NCI-H774 (cell line): ENCODE measurements at places on chromosomes 12 and 14.

GRCh38 chr14:26719514-26719913, 121.7 kb upstream of the NOVA1 start:
- DNase-seq, result no peak

- no peak for DNase-seq
Measured at GRCh38 chr12:11876307-11876706, 194.4 kb upstream of the BCL2L14 start.

DNA sequence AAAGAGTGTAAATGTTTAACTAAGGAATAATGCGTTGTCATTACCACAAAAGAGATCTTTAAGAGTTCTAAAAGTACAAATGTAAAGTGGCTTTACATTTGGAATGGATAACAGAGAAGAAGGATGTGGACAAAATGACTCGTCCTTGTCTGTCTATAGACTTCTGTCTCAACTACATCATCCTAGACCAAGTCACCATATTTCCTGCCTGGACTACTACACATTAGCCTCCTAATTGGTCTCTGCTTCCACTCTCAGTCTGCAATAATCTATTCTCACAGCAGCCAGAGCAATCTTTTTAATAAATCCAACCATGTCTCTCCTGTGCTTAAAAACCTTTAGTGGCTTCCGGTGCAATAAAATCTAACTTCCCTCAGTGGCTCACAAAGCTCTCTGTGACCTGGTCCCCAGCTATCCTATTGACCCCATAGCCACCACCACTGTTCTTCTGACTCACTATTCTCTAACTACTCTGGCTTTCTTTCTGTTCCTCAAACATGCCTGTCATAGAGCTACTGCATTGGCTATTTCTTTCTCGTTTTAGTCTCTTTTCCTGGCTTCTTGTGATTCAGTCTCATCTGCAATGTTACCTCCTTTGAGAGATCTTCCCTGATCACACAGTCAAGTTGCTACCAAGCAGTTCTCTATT, 91.1 kb downstream of the MYF5 start:
- no peak for DNase-seq

GRCh38 chr14:27995691-27996090, 770.9 kb upstream of the FOXG1 start:
- peak; percentile 91 for DNase-seq

- no peak for DNase-seq
Measured at GRCh38 chr14:77872983-77873382, 73.1 kb downstream of the ADCK1 start.

DNA sequence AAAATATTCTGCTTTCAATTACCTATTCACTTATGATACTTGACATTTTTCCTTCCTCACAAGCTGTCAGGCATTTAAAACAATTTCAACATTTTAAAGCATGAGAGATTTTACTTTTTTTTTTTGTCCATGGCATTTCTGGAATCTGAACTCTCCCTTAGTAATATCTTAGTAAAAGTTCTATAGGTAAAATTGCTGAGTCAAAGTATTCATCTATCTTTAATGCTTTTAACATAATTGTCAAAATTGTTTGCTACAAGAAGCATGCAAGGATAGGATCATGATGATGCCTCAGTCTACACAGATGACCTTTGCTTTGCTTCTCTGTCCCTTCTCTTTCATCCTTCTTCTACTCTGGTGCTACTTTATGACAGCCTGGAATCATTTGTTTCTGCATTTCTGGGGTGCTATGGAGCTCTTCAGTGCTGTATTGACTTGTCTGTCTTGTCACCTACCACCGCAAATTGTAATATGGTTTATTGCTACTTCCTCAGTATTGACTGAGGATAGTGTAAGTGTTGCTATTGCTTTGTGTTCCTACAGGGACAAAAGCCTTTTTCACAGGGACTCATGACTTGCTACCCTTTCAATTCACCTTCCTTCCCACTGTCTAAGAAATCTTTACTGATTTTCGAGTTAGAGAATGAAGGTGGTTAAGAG, 589.8 kb upstream of the ATP2B1 start:
- no peak for DNase-seq

DNA sequence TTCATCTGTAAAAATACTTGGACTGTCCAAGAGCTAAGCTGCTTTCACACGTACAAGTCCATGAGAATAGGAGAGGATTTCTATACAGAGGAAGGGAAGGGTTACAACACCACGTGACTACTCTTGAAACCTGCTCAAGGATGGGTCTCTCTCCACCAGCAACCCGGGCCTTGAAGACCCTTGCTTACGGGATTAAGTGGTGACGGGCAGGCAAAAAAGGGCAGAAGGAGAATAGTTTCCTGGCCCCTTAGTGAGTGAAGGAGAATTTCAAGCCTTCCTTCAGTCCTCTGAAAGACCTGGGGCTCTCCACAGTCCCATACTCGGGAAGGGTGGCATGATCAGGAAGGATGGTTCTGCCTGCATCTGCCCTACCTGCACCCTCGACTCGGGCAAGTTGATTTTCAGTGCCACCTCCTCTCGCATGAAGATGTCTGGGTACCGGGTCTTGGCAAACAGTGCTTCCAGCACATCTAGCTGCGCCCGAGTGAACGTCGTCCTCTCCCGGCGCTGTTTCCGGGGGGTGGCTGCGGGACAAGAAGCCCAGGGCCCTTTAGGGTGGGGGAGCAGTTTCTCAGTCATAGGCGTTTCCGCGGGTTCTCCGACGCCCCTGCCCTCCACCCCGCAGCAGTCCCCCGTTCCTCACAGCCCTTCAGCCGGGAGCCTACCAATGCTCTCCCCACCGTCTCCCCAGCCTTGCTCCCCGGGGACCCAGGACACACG, 6.3 kb downstream of the OTX2 start:
- no peak for DNase-seq

GRCh38 chr12:30696486-30696885, 817 bp upstream of the IPO8 start:
- no peak for DNase-seq

GRCh38 chr12:108875682-108876361, 4.1 kb upstream of the DAO start:
- no peak for DNase-seq

DNA sequence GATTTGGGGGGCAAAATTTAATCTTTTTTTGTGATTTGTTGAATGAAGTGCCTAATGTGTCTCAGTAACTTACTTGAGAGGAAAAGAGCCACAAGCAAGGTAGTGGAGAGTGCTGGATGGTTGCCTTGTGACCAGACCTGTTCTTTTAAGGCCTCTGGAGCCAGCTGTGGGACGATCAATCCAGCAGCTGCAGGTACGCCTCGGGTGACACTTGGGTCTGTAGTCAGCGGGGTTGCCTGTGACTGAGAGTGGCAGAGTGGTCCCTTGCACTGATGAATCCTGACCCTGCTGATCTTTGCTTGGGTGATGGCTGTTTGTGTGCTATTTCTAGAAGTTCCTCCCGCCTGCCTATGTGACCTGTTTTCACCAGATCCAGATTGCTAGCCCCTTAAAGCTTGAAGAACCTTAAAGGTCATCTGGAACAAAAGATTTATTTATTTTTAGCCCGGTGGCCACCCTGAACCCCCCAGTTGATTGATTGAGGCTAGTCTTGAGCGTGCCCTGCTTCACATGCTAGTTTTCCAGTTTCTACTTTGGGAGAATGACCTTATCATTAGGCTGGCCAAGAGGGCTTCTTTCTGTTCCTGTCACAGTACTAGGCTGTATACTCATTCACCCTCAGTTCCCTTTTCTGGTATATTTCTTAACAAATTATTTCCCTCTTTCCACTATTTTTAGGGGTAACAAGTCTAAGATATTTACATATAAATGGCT, 23.2 kb downstream of the PRKCH start:
- DNase-seq, result no peak

DNA sequence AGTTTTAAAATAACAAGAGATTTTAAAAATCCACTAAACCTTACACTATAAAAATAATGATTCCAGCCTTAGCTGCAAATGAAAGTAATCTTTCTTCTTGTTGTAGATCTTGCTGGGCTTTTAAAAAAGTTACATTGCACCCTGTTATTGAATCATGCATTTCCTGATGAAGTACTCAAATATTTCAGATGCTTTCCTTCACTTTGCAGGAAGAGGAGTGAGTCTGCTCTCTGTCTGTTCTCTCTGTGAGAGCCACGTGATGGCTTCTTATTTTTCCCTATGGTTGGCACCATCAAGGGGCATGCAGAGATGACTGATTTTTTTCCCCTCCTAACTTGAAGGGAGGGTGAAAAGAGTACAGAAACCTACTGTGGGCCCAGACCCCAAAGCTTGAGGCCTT, 262.7 kb downstream of the ATP23 start:
- DNase-seq, result no peak

DNA sequence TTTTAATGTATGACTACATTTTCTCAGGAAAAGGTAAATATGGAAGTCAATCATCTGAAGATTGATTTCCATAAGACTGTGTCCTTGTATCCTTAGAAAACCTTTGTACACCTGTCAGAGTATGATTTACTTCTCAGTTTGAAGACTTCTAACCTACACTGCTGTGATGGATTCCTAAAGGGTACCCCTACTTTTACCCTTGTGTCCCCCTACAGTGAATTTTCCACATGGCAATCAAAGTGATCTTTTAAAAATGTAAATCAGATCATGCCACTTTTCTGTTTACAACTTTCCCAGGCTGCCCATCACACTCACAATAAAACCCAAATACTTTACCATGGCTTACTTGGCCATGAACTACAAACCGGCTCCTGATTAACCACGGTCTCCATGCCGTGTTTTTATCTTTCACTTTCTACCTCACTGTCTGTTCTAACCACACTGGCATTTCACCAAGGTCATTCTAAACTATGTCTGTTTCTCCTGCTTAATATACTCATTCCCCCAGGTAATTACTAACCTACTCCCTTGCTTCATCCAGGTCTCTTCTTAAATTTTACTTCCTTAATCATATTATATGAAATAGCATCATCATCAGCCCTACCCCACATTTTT, 8.1 kb downstream of the DNAI7 start:
- no peak for DNase-seq

DNA sequence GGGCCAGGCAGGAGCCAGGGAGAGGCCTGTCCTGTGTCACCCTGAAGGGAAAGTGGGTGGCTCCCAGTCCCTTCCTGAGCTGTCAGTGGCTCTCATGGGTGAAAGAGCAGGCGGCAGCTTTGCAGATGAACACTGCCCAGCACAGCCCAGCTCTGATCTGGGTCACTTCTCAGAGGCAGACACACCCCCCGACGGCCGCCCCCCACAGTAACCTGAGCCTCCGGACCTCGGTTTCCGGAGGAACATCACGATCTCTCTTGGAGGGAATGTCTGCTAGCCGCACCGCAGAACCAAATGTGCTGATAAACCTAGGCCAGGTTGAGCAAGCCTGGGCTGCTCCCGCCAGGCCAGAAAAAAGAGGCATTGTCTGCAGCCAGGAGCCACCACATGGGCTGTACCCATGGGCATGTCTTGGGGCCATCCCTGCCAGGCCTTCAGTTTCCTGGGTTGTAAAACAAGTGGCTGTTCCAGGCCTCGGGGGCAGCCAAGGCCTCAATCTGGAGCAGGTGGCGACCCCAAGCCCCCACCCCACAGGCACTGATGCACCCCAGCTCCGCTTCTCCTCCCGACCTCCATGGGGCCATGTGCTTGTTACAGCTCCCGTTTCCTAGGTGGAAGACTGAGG, 57.6 kb downstream of the NCOR2 start:
- no peak for DNase-seq

DNA sequence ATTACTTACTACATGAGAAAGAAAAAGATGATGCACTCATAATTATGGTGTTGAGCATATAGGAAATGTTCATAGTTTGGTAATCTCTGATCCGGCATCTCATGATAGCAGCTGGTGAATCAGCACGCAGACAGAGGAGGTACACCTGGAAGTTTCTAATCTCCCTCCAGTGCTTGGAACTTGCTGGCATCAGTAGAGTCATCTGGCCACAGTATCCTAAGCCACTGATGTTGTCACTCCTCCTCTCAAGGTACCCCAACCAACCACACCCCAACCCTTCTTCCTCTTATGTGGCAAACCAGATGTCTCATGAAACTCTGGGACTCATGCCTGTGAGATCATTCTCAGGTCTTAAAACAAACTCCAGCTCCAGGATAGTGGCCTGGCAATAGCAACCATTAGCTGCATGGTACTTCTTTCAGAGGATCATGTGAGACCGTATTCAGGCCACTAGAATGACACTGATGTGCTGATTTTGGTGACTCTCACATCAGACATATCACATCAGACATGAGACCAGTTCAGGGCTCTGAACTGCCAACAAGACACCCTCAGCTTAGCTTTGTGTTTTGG, 143.0 kb downstream of the RASSF9 start:
- DNase-seq, result no peak

- peak; percentile 28 for DNase-seq
Measured at GRCh38 chr12:63098851-63099250, 52.1 kb downstream of the AVPR1A start.

DNA sequence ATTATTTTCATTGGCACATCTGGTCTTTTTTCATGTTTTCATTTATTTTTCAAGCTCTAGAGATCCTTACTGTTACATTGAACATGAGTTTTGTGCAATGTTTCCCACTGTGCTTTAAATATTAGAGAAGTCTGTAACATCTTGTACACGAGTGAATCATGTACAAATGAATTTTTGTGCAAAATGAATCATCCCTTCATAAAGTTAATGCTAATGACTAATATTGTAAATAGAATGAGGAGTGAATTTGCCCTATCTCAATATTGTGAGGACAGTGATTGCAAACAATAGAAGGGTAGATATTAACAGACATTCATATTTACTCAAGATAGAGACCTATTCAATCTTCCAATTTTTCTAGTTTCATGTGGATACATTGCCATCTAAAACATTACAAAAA, 463.3 kb upstream of the FOXG1 start:
- no peak for DNase-seq

DNA sequence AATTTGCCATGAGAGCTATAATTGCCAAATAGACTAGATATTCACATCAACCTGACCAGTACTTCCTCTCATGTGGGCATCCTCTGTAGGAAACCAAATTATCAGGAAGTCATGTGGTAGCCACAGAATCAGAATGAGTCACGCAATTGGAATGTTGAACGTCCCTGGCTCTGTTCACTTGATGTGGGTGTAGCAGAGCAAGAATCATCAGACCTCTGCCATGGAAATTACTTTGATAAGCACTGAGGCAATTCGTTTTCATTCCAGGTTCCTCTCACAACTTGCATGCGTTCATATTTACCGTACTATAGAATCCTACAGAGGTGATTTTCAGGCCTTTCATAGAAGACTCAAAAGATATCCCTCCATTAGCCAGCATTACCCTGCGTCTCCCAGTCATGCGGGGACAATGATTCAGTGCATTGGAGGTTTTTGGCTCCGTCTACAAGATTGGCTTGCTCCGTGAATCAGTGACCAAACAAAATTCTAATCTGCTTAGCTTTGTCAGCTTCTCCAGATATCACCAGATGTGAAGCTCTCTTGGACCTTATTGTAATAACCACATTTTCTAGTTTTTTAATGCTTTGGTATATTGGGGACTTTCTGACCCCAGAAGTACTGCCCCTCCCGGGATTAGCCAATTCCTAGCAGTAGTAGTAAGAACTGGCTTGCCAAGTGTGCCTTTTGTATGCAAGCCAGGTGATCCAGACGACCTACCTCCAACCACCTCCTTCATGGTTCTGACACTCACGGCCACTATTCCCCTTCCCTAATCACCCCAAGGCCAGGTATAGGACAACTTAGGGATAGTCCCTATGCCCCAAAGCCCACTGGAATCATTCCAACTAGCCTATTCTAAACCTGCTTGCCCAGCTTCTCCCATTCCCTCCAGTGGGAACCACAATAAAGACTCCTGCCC, 133.4 kb downstream of the KICS2 start:
- peak; percentile 40 for DNase-seq
